NCI-H2081 (cell line): ENCODE measurements at places on chromosomes 2 and 18.
A peak's percentile ranks its signal among the peaks of the same experiment; 100 is the strongest.

DNA sequence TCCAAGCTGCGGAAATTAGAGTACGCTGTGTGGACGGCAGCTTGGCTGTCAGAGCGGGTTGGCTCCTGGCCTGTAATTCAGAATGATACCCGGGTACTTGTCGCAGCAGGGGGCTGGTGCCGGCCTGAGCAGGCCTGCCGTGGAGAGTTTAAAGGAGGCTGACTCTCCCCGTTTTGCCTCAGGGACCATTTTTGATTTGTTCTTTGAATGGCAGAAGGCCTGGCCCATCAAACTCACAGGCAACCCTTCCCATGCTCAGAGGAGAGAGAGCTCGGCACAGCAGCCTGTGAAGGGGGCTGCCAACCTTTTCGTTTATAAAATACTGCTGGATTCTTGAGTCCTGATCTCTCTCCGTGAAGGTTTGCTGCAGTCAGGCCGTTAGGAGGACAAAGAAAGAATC is 151.3 kb downstream of the KLHL29 start:
- peak; percentile 80 for DNase-seq

DNA sequence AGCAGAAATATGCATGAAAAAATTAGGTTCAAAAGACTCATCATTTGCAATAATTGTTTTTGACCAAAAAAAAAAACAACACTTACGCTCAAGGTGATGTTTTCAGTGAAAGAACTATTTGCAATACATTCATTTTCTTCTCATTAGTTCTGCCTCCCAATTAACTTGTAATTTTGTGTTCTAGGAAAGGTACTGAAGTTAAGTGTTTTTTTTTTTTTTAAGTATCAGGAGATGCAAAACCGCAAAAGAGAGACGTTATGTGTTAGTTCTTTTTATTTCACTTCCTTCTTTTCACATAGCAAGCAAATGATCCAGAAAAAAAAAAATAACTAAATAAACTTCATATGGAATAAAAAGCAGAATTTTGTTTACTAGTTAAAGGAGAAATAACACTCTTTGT is 735.2 kb upstream of the GCFC2 start:
- DNase-seq = no peak

GRCh38 chr2:227796045-227796711 is 17.5 kb upstream of the CCL20 start:
- DNase-seq = no peak

DNA sequence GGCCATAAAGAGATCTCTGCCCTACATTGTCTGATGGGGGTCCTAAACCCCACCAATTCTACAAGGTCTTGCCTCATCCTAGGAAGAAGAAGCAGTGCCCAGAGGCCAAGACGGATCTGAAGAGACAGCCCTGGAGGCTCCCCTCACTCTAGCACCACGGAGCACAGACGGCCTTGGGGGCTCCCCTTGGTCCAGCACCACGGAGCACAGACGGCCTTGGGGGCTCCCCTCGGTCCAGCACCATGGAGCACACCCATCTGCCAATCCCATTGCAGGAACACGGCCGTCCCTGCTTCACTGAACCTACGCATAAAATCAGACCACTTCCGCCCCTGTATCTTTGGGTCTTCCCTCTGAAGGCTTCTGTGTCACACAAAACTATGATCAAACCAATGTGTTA is 215.1 kb upstream of the SALL3 start:
- no peak for DNase-seq

DNA sequence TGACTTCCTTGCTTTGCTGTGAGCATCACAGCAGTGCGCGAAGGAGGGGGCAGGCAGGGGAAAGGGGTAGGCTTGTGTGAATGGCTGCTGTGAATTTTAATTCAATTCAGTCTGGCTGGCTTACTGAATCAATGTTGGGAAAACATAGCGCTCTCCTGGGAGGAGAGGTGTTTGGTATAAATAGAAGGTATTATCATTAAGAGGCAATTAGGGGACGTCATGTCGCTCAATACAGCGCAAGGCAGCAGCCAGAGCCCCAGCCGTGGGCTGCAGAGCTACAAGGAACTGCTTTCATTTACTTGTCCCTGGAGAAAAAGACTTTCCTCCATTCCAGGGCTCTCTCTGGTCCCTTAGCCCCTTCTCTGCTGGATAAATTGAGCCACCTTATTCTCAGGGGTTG is 181.4 kb upstream of the MSH6 start:
- peak; percentile 73 for DNase-seq

DNA sequence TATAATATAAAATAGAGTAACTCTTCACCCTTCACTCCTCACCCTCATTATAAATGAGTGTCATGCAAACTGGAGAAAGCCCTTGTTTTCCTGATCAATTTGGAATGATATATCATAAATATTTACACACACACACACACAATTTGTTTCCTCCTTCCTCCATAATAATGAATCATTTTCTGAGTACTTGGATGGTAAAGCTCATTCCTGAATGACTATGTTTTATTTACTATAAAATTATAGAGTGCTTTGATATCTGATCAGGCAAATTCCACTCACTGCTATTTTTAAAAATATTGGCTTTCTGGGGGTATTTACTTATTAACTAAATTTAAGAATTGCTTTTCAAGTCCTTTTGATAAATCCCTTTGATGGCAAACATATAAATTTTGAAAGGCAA is 1125.5 kb upstream of the CNTNAP5 start:
- DNase-seq = no peak

GRCh38 chr2:9360701-9361100 is 62.6 kb downstream of the ITGB1BP1 start:
- DNase-seq = no peak
